ENCODE measurements at places on chromosomes 7 and 10. TPM values are rescaled to one million over a fixed set of nuclear protein-coding genes. Genes with fewer than 3 reads are reported as not detected.

CYP2C8 gene
- polyA plus RNA-seq = not detected

ZCWPW1 gene
- 12.1 TPM for polyA plus RNA-seq

SPDYE9 gene
- 0.19 TPM for polyA plus RNA-seq

MKX gene
- polyA plus RNA-seq = not detected

CASP2 gene
- 23.7 TPM for polyA plus RNA-seq

AUTS2 gene
- 8.9 TPM for polyA plus RNA-seq

MSMB gene
- not detected for polyA plus RNA-seq

MBL2 gene
- polyA plus RNA-seq = not detected

EIF3A gene
- 60.9 TPM for polyA plus RNA-seq

RBP4 gene
- not detected for polyA plus RNA-seq

EBF3 gene
- polyA plus RNA-seq = not detected

NPTX2 gene
- polyA plus RNA-seq = not detected

FAM237B gene
- not detected for polyA plus RNA-seq

Data from IgD-negative memory B cell (primary cell).